ENCODE measurements at places on chromosomes 5 and 9.

DNA sequence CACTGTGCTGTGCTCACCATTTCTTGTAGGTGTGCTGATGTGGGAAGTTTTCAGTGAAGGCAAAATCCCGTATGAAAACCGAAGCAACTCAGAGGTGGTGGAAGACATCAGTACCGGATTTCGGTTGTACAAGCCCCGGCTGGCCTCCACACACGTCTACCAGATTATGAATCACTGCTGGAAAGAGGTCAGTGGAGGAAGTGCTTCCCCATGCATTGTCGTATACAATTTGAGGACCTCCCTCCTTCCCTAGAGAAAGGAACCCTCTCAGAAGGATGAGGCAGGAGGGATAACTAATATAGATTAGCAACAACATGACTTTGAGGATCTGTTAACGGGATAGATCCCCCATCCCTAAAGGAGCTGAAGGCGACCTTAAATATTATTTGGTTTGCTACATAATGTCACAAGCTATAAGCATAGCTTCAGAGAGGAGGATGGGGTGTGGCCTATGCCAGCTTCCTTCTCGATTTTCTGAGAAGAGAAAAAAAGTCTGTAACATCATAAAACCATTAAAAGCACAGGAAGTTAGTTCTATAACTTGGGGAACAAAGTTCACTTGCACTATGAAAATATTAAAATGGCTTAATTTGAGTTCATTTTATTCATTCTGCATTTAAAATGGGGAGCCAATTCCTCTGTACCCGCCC is 17.0 kb upstream of the CYFIP2 start:
- DNase-seq, result no peak

- DNase-seq, result no peak
Observed at GRCh38 chr5:56569566-56569965, 245.8 kb upstream of the MAP3K1 start.

DNA sequence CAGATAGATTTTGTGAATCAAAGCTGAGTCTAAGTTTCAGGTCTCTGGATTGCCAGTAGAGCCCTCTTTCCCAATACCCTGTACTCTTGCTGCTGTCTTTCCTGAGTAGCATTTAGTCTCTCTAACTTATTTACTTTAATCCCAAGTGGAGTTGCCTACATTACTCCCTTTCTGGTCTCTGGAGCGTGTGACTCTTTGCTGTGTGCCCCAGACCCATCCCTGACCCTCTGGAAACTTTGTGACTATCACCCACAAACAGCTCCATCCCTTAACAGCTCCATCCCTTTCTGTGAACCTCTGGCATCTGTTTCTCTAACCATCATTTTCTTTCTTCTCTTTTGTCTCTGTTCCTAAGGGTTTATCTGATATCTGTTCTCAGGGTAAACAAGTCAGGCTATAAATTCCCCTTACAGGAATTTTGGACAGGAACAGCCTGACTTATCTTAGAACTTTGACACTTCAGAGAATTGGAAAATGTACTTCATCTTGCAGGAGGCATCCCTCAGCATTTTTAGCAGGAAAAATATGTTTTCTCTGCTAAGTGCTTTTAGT is 1167.1 kb upstream of the SEMA6A start:
- DNase-seq, result no peak

DNA sequence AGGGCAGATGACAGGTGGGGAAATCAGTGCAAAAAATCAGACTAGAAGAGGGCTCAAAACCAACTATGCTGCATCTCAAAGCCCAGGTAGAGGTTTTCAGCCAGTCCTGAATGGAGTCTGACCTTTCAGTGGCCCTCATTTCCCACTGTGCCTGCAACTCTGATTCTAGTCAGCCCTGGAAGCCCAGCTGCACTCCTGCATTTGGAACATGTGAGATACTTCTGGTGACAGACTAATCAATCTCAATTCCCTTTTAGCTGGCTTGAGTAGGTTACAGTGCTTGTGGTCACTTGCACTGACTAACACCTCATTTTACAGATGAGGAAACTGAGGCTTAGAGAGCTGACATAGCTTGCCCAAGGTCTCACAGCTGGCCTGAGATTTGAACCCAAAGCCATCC is 7.9 kb upstream of the ACSL6 start:
- no peak for DNase-seq

GRCh38 chr5:132777209-132778069 is at the start of gene SEPTIN8:
TSS of gene SEPTIN8 (minus strand) at chr5:132777239. CDS start at chr5:132777137, 102 bp downstream.
- DNase-seq, result no peak

- DNase-seq, result no peak
Observed at GRCh38 chr5:10801931-10802666, 41.1 kb upstream of the DAP start.

DNA sequence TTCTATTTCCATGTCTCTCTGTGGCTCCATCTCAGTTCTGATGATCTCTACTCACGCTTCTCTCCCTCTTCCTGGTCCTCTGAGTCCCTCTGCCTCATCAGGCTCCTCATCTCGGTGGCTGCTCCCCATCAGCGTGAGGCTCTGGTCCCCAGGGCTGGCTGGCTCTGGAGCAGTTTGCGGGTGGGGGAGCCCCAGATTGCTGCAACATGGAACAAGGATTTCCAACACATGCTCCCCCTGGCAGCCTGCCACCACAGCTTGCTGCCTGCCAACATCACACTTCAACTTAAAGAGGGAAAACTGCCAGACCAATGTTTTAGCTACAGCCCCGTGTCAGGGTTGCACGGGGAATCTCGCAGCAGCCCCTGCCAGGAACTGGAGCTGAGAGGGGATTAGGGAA is 77.2 kb upstream of the NEK6 start:
- DNase-seq, result no peak

Data from lower leg skin (tissue), 4 donors.